ENCODE measurements at places on chromosomes 3 and 15. TPM values are rescaled to one million over a fixed set of nuclear protein-coding genes. Genes with fewer than 3 reads are reported as not detected.

The PATL2 gene
- 0.50 TPM for total RNA-seq

The GOLGA6L10 gene
- total RNA-seq = 1.3 TPM

The HES1 gene
- total RNA-seq = 32.3 TPM

The C2CD4A gene
- total RNA-seq = 0.33 TPM

The GUCA1C gene
- total RNA-seq = not detected

The MKRN2OS gene
- total RNA-seq = not detected

The PSMD2 gene
- total RNA-seq = 252 TPM

The ALDH1L1 gene
- total RNA-seq = 20.3 TPM

The UBE2E2 gene
- total RNA-seq = 58.1 TPM

The A4GNT gene
- total RNA-seq = not detected

The CNTN6 gene
- total RNA-seq = 0.17 TPM

The ITIH3 gene
- total RNA-seq = 3.2 TPM

The MORC1 gene
- total RNA-seq = not detected

The CRBN gene
- 46.5 TPM for total RNA-seq

The SLC15A2 gene
- total RNA-seq = 1.1 TPM

The KCNMB2 gene
- total RNA-seq = 0.17 TPM

The DCLK3 gene
- total RNA-seq = 0.19 TPM

The OXTR gene
- 2.4 TPM for total RNA-seq

The MINAR1 gene
- 0.42 TPM for total RNA-seq

The SGO1 gene
- total RNA-seq = not detected

The KCNAB1 gene
- total RNA-seq = 2.3 TPM

The ALS2CL gene
- 11.7 TPM for total RNA-seq

The ERICH6 gene
- total RNA-seq = not detected

The NANOGP8 gene
- total RNA-seq = not detected

The ZDHHC19 gene
- not detected for total RNA-seq

The ZNF774 gene
- total RNA-seq = 1.7 TPM

The ACSBG1 gene
- total RNA-seq = 1.2 TPM

The CAMP gene
- total RNA-seq = not detected

The ITIH1 gene
- not detected for total RNA-seq

The C3orf22 gene
- total RNA-seq = not detected

The CHRNA7 gene
- 1.9 TPM for total RNA-seq

The LRRC49 gene
- total RNA-seq = 10.4 TPM

The EEF1AKMT4 gene
- 4.9 TPM for total RNA-seq

The SLC28A1 gene
- total RNA-seq = not detected

Measured in esophagus muscularis mucosa (tissue), 4 donors.